ENCODE measurements at places on chromosomes 2 and 18.

DNA sequence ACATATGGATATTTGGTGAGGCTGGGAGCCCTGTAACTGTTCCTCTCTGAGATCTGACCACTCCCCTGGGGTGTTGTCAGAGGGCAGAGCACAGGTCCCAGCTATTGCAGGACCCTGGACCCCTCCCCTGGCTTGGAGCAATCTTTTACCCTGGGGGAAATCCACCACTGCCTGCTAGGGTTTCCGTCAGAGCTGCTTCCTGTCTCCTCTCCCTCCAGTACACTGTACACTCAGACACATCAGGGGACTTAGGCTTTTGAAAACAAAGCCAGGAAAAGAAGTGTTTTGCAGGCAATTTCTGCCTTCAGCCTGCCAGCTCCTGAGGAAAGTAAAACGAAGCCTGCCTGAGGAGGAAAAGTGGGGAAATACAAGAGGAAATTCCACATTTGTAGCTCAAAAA, 13.2 kb upstream of the CEP68 start:
- DNase-seq: no peak

DNA sequence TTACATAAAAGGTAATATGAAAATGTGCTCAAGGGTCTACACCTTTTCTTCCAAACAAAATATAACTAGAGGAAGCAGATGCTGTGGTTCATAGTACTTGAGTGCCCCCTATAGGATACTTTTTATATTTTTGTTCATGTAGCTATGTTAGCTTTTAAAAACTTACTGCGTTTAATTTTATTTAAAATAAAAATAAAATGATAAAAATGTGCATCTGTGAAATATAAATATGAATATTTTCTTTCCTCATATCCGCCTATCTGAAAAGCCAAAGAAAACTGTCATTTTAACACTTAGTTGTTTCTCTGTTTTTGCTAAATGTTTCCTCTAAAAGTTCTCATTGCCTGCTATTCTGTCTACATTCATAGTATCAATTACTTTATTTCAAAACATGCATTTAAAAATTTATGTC, 9.6 kb upstream of the LRP1B start:
- no peak for DNase-seq

- no peak for DNase-seq
These were observed 604.8 kb downstream of the CPS1 start for GRCh38 chr2:211161236-211161635.

GRCh38 chr18:61322265-61322873, 10.9 kb upstream of the CDH20 start:
- peak; percentile 73 for DNase-seq

DNA sequence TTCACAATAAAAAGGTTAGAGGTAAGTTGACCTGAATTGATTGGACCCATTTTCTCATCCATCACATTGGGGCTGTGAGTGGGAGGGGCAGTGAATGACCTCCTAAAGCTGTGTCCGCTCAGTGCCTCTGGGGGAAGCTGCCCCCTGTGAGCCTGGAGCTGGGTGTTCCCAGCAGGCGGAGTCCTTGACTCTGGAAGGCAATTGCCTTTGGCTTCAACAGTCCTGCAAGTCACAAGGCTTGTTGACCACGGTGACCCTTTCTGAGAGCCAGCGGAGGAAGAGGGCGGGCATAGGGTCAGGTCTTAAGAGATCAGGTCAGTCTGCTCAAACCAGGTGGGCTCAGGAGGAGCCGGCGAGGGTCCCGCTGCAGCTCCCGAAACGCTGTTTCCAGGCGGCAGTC, 1.1 kb upstream of the CIDEA start:
- no peak for DNase-seq

DNA sequence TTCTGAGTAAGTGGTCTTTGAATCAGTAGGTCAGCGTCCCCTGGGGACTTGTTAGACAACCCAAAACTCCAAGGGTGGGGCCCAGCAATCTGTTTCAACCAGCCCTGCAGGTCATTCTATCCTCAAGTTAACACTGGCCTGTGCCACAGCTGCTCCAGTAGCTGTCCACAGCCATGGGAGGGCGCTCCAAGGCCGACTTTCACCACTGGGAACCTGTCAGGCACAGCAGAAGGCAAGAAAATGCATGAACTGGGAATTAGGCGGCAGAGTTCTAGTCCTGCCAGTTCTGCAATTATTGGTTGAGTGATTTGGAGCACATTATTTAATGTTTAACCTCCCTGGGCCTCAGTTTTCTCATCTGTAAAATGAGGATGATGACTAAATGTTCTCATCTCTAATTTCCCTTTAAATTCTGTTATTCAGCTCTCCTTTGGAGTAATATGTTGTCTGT, 17.4 kb upstream of the MRPL33 start:
- no peak for DNase-seq

DNA sequence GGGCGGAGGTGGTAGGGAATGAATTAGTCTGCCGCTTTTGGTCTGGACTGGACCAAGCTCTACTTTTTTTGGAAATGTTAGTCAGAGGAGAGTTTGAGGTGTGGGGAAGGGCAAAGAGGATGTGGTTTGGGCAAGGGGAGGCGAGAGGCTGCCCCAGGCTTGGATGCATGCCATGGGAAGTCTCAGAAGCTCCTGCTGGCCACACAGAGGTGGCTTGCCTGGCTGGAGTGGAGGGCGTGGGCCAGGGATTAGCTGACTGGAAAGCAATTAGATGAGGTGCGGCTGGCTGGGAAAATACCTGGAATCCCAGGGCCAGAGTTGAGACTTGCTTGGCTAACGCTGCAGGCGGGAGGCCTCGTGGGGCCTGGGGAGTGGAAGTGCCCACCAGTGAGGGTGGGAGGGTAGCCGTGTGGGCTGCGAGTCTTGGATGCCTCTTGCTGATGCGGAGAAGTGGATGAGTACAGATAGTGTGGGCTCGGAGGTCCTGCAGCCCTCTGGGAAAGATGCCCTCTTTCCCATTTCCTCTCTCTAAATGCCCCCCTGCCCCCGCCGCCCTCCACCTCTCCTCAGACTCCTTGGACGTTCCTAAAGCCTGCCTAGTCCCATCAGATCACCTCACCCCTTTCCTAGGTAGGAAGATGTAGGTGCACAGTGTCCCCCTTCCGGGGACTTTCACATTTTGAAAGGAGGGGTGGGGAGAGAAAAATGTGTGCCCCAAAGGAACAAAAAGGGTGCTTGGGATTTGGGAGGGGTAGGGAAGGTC, 117.6 kb downstream of the SMAD7 start:
- peak; percentile 68 for DNase-seq

DNA sequence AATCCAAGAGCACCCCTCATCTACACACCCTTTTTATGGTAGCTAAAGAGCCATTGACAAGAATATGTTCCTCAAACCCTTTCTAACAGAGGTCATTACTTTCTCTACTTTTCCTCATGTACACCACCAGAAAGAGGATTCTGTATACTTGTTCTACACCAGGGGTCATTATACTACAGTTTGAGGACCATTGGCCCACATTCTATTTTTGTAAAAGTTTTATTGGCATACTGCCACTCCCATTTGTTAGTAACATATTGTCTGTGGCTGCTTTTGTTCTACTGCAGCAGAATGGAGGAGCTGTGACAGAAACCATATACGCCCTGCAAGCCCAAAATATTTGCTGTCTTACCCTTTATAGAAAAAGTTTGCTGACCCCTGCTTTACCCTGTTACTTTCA, 14.3 kb downstream of the HTR2B start:
- no peak for DNase-seq

- no peak for DNase-seq
These were observed 64.4 kb downstream of the KLHL29 start for GRCh38 chr2:23449413-23449812.

DNA sequence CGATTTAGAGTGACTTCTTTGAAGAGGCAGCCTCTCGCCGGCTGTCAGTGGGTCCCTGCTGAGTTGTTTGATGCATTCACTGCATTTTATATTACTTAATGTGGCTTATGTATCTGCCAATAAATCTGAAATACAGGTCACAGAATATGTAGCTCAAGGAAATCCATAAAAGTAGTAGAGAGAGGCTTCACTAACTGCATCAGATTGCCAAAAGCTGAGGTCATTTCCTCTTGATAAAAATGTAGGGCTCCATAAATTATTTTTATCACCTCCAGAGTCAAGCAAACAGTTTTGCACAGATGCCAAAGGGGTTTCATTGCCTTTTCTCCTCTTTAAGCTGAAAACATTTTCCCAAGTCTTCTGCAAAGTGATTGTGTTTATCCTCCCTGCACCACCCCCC, 36.5 kb upstream of the CCDC93 start:
- DNase-seq: no peak

- DNase-seq: no peak
These were observed 114.0 kb downstream of the PIK3C3 start for GRCh38 chr18:42069036-42069435.

GRCh38 chr18:34808389-34808788, 98.3 kb downstream of the DTNA start:
- no peak for DNase-seq

DNA sequence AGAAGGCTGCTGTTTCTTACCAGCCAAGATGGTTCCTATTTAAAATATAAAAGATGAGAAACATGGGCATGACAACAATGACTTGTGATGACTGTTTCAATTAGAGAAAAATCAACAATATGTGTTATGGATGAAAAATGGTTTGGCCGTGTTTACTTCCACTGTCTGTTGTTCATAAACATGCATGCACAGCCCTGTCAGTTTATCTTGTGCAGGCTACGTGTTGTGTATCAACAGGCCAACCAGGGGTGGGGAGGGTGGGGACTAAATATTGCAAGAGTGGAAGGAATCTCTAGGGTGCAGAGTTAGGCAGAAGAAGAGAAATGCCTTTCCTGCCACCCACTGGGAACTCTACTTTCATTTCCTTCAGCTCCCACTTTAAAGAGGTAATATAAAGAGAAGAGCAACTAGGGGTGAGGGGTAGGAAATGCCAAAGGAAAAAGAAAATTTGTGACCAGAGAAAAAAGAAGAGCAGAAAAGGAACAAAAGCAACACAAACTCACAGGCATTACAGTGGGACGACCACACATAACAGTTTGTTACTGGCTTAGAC, 116.8 kb upstream of the MEIS1 start:
- no peak for DNase-seq

GRCh38 chr18:79876497-79876896, 75.0 kb downstream of the SLC66A2 start:
- peak; percentile 55 for DNase-seq

- no peak for DNase-seq
These were observed 18.7 kb upstream of the LYPD6B start for GRCh38 chr2:149019768-149020167.

GRCh38 chr2:18837240-18837639, 247.9 kb upstream of the NT5C1B start:
- no peak for DNase-seq

DNA sequence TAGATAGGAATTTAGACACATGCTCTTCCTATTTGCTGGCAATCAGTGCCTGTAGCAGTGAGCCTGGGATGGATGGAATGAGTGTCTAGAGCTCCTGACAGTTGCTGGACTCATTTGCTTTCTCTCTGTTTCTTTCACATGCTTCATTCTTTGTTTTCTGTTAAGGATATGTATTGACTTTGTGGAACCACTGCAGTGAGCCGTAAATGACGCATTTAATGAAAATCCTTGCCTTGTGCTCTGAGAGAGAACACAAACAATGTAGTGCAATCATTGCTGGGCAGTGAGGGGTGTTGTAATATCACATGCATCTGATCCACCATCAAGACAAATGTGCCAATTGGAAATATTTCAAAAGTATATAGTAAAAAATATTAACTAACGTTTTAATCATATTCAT, 25.2 kb upstream of the CDH20 start:
- no peak for DNase-seq

DNA sequence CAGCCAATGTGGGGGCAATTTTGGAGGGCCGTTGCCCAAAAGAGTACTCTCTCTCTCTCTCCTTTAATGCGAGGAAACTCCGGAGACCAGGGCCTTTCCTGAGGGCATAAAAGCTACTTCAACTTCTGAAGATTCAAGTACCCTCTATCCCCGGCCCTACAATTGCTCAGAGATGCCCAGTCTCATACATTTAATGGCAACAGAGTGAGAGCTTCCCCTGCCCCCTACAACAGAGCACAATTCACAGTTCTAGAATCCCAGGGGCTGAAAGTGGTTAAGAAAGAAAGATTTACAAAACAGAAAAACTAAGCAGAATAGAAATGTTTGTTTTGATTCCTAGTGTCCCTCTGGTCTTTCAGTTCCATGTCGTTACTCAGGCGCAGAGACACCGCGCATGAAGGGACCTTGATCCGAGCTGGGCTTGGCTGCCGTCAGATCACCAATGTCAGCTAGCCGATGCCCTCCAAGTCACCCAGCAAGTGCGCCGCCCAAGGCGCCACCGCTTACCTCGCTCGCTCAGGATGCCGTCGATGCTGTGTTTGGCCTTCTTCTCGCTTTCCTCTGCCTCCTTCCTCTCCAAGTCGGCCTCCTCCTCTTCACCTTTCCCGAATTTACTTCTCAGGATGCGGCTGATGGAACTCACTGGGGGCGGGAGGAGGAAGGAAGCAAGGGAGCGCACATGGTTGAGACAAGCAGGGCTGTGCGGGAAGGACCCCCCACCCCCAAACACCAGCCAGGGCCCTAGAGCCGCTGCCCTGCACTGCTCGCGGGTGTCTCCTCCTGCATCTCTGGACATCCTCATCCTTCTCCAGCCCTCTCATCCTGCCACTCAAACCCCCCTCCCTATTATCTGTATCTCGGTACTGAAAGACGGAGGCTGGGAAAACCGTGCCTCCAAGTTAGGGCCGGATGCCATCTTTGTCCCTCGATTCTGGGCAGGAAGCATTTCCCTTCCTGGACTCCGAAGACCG, 4.9 kb downstream of the PAX3 start:
- DNase-seq: no peak

DNA sequence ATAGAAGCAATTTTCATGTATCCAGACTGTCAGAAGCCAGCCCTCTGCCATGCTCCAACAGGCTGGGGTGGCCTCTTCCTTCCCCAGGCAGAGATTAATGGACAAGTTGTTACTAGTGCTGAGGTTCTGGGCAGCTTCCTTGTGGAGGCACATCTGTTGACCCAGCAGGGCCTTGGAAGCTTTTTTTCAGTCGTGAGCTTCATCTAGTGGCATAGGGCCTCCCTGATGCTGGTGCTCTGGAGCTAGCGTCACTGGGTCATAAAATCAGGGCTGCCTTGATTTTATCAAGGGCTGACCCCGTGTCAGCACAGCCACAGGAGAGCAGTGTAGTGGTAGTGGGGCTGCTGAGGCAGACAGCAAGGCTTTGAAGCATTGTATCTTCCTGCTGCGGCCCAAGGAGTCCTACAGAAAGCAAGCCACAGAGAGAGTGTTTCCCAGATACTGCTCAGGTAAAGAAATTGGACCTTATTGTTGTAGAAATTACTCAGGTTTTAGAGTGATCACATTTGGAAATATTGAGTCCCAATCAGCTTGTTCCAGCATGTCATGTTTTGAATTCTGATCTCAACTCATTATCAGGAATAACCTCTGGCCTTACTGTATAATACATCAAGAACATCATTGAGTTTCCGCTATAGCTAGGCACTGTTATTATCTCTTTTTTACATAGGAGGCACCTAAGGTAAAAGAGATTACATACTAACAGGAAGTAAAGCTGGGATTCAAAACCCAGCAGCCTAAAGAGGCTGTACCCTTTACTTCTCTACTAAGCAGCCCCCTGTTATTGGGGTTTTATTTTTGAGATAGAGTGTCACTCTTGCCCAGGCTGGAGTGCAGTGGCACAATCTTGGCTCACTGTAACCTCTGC, 92.3 kb upstream of the ALPP start:
- no peak for DNase-seq

GRCh38 chr2:102473020-102473419, at the start of gene SLC9A4:
Gene SLC9A4 (plus strand): TSS chr2:102473226. CDS start chr2:102473760, 534 bp downstream.
- no peak for DNase-seq

All from left forelimb (tissue), 1 donor.